ENCODE measurements at places on chromosomes 7 and 10.

GRCh38 chr7:29610086-29610485 lies 46.5 kb downstream of the PRR15 start:
- DNase-seq, result no peak

GRCh38 chr7:33645104-33645503 lies 260.2 kb upstream of the BMPER start:
- no peak for DNase-seq

DNA sequence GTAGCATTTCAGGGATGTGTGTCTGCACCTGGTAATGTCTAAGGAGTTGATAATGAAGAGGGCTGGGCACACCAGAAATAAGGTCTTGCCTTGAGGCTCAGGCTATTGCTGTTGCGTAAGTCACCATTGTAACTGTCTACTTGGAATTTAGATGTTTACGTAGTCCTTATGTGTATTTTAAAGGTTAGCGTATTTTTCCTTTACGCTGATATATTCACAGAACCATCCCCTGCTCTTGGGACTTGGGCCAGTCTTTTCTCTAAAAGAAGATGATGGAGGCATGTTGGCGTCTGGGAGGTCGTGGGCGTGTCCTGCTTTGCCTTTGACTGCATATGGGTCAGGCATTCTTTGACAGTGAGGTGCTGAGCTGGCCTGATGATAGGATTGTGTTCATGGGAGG lies 14.7 kb downstream of the WDR37 start:
- no peak for DNase-seq

DNA sequence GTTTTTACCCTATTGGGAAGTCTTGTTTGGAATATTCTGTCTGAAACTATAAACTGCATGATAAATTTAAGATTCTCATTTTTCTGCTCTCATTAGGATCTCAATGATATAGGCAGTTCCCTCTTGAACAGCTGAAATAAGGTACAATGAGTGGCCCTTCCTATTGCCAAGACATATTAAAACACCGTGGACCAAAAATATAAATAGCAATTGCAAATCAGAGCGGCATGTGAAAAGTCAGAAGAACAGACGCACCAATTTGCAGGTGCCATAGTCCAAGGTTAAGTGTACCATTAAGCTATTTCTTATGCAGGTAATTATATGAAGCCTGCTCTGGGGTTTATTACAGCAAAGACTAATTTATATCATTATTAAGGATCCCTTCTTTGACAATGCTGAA lies 920.8 kb upstream of the CELF2 start:
- no peak for DNase-seq

GRCh38 chr7:104972500-104972899 lies 41.5 kb upstream of the KMT2E start:
- no peak for DNase-seq

DNA sequence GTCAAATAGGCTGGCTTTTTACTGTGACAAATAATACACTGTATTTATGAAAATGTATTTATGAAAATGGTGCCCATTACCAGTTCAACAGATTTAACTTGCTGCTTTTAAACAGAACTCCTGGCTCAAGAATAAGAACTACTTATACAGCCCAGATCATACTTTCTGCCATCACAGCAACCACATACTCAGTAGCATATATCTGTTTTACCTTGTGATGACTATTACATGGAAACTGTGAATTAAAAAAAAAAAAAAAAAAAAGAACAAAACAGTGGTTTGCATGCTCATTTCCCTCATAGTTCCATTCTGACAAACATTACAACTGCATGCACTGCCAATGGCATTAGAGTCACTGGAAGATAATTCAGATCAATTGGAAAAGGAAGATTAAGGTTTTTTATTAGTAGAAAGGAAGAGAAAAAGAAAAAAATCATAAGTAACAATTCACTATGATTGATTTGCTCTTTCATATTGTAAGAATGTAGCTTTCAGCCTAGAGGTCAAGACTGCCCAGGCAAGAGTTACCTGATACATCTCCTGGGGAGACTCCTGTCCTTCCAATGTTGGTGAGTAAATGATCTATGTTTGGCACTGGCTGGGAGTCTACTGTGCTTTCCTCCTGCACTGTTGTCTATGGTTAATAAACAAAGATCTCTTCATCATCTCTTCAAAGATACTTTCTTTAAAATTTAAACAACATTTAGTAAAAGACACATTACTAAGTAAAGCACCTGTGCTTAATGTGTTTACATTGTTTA lies 132.8 kb downstream of the ARHGAP21 start:
- no peak for DNase-seq

DNA sequence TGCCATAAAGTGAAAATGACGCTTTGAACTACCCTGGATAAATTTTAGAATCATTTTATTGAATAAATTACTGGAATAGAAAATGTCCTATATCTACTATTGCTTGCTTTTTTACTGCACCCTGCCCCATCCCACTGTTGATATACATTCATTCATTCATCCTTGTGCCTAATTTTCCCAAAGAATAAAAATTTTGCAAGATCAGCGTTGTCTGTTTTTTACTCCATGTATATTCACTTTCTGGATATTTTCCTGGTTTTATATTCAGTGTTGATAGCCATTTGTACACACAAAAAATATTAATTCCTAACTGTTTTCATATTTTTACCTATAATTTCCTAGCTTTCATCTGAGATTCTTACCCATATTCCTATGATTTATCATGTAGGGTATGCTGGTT lies 262.9 kb upstream of the MAGI2 start:
- DNase-seq, result no peak

- DNase-seq, result no peak
Observed at GRCh38 chr7:14322724-14323123, 333.3 kb upstream of the ETV1 start.

DNA sequence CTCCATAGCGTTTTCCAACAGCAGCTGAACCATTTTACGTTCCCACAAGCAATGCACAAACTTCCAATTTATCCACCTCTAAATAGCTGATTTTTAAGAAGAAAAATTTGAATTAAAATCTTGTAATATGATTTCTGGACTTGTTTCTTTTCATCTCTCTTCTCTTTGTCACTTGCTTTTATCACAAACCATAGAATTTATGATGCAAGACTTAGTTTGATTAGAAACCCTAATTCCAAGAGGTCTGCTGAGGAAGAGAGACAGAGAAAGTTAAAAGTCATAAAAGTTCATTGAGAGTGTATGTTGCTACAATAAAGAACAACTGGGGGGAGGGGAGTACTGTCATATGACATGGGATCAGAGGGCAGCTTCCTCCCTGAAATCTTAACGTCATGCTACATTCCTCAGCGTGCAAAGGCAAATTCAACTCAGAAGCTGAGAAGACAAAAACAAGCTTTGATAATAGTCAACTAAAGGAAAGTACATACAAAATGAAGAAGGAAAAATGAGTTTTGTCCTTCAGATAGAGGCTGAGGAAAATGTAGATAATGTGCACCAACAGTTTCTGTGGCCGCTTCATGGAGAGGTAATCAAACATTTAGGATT lies 18.4 kb upstream of the CUBN start:
- DNase-seq, result no peak

GRCh38 chr7:87370660-87371180 lies 25.3 kb downstream of the CROT start:
- no peak for DNase-seq

DNA sequence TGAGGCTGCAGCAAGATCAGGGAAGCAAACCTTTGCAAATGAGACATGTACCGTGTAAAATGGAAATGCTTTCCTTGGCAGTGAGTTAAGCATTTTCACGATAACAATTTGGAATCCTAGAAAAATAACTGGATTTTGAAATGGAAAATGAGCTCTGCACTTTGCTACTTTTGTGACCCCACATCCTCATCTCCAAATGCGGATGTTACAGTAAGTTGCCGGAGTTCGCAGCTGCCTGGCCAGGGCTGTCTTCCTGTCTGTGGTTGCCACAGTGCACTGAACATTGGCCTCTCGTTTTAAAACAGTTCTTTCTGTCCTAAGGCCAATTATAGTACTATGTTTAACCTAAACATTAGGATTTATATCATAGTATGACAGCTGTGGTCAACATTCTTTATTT lies 136.2 kb upstream of the FZD8 start:
- DNase-seq, result no peak

DNA sequence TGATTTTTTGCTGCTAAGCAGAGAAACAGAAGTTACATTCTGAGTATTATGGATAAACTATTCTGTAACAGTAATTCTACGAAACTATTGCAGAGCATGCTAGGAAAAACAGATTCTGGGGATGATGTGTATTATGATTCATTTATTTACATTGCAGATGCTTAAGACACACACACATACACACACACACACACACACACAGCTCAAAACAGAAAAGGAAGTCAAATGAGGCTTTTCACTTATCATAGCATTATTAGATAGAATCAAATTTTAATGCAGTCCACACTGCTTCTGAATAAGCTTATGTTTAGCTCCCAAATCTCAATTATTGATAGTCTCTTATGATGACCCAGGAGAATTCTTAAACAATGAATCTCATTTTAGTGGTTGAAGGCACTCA lies 307.2 kb downstream of the HGF start:
- no peak for DNase-seq

DNA sequence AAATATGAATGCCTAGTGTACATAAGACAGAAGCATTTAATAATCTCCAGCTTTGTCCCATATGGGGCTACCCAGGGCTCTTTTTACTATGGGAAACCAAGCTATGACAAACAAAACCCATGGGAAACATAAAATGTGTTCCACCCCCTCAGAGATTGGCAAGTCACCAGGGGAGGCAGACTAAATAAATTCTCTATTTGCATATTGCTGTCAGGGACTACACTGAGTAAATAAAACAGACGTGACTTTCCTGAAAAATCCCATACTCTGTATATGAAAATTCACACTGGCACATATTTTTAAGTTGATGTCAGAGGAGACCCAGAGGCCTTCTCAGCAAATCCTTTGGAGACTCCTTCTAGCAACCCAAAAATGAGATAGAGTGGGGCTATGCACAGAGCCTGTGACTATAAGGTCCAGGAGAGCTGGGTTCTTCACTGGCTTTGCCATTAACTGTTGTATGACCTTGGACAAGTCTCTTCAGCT lies 44.0 kb upstream of the HPSE2 start:
- no peak for DNase-seq

GRCh38 chr7:516216-516605 lies 3.4 kb downstream of the PDGFA start:
- DNase-seq, result no peak

- DNase-seq, result no peak
Observed at GRCh38 chr7:41451826-41452225, 251.1 kb downstream of the INHBA start.

DNA sequence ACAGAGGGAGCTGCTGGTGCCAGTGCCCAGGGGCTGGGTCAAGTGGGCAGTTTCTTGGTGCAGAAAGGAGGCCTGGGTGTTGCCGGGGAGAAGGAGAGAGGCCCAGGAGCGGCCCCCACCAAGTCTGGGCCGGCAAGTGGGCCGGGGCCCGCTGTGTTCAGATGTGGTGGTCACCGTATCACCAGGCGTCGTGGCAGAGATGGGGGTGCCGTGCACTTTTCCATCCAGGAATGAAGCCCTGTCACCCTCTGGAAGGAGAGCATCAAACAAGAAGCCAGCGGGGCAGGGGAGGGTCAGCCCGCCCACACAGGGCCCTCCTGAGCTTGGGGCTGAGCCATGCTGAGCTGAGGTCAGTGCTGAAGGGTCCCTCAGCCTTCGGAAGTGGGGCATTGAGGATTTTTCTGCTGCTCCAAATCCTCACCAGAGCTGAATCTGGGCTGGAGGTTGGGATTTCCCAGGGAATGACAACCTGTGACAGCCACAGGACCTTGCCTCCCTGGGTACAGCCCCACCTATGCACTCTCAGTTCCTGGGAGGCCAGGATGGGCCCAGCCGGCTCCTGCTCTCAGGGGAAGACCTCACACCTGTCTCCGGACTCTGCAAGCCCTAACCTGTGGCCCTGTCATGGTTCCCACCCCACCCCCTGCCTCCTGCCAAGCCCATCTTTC lies 27.9 kb upstream of the INPP5A start:
- DNase-seq, result no peak

DNA sequence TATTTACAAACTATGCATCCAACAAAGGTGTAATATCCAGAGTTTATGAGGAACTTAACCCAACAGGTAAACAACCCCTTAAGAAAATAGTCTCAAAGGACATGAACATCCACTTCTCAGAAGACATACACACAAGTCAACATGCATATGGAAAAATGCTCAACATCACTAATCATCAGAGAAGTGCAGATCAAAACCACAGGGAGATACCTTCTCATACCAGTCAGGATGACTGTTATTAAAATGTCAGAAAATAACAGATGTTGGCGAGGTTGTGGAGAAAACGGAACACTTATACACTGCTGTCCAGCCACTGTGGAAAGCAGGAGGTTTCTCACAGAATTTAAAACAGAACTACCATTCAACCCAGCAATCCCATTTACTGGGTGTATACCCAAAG lies 84.0 kb downstream of the ADD3 start:
- no peak for DNase-seq

GRCh38 chr7:50814166-50814565 lies 31.5 kb upstream of the GRB10 start:
- DNase-seq, result no peak

DNA sequence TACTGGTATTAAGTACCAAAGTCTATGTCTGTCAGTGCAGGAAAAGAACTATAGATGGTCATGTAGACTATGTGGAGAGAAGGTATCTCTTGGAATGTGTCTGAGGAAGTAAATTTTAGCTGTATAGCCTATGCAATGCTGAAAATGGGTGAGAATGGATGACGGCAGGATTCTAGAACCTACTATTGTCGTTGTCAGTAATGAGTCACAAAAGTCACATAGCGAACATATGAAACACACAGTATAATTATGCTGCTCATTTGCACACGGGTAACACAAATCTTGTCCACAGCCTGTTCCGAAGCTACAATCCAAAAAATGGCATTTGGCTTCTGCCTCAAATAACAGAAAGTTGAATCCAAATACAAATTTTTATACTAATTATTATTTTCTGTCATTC lies 33.6 kb upstream of the KMT2E start:
- DNase-seq, result no peak

- no peak for DNase-seq
Observed at GRCh38 chr10:90858461-90858968, 676 bp upstream of the HTR7 start.

- no peak for DNase-seq
Observed at GRCh38 chr7:38142736-38143135, 35.3 kb upstream of the STARD3NL start.

- no peak for DNase-seq
Observed at GRCh38 chr7:74380720-74381119, 73.0 kb upstream of the GTF2IRD1 start.

GRCh38 chr10:112622786-112623185 lies 175.8 kb downstream of the VTI1A start:
- no peak for DNase-seq

- no peak for DNase-seq
Observed at GRCh38 chr7:70480927-70481569, 650.9 kb upstream of the GALNT17 start.

- no peak for DNase-seq
Observed at GRCh38 chr7:93977211-93977950, 26.8 kb downstream of the BET1 start.

- no peak for DNase-seq
Observed at GRCh38 chr10:110724937-110725336, 80.8 kb downstream of the RBM20 start.

- DNase-seq, result no peak
Observed at GRCh38 chr10:101367569-101368453, 13.8 kb downstream of the BTRC start.

GRCh38 chr10:12144538-12144937 lies 15.1 kb downstream of the SEC61A2 start:
- no peak for DNase-seq
